Heart right ventricle (tissue), 16 donors: ENCODE measurements at places on chromosomes 3 and 15. TPM values are rescaled to one million over a fixed set of nuclear protein-coding genes. Genes with fewer than 3 reads are reported as not detected.

The CPNE9 gene
- 0.46 TPM for total RNA-seq

The TGM5 gene
- not detected for total RNA-seq

The CIAO2A gene
- 63.0 TPM for total RNA-seq

GRCh38 chr3:127484601-127485388 is 105.7 kb downstream of the TPRA1 start:
- H3K4me3 ChIP-seq, result no peak overlapping the region
- H3K27me3 ChIP-seq, result no peaks in the 10 kb centered on the region
- no peak for DNase-seq
- H3K4me1 ChIP-seq, result no peaks in the 10 kb centered on the region
- no peaks in the 10 kb centered on the region for H3K36me3 ChIP-seq

The TIPARP gene
- total RNA-seq, result 20.3 TPM

The GABRA5 gene
- not detected for total RNA-seq

The CPB1 gene
- total RNA-seq, result not detected

- no peaks in the 10 kb centered on the region for H3K27me3 ChIP-seq
- no peaks in the 10 kb centered on the region for H3K4me1 ChIP-seq
- H3K4me3 ChIP-seq, result no peak overlapping the region
- no peaks in the 10 kb centered on the region for H3K36me3 ChIP-seq
These were observed 1180.6 kb upstream of the GBE1 start for GRCh38 chr3:82942041-82942440.

GRCh38 chr15:91694831-91695210 is 158.7 kb upstream of the SLCO3A1 start:
- peak overlapping the region; percentile 76 for H3K27ac ChIP-seq
- peak; percentile 75 for DNase-seq
- peaks cover 3% of the 10 kb centered on the region for H3K4me1 ChIP-seq
- H3K4me3 ChIP-seq, result no peak overlapping the region

DNA sequence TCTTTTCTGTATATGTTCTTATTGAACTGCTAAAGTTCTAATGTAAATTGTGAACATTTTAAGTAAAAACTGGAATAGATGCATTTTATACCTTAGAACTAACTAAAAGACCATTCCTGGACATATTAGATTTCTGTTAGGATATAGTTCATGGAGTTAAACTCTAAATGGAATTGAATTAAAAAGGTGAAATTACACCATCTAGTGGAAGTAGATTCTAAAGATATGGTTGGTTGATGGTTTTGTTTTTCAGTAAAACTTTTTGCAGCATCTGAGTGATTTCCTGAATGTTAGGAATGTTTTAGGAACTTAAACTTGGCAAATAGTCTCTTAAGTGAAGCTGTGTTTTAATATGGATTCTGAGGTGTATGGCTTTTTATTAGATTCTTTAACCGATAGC is 96.8 kb downstream of the SLMAP start:
- no peaks in the 10 kb centered on the region for H3K4me1 ChIP-seq
- H3K27me3 ChIP-seq, result no peaks in the 10 kb centered on the region
- H3K4me3 ChIP-seq, result no peak overlapping the region
- no peak overlapping the region for H3K27ac ChIP-seq

The GOLGA8R gene
- 3.5 TPM for total RNA-seq

- no peak for DNase-seq
- no peaks in the 10 kb centered on the region for H3K27me3 ChIP-seq
- no peak overlapping the region for H3K27ac ChIP-seq
- no peaks in the 10 kb centered on the region for H3K36me3 ChIP-seq
- H3K4me3 ChIP-seq, result no peak overlapping the region
These were observed 775.6 kb downstream of the ROBO2 start for GRCh38 chr3:77815467-77815866.

DNA sequence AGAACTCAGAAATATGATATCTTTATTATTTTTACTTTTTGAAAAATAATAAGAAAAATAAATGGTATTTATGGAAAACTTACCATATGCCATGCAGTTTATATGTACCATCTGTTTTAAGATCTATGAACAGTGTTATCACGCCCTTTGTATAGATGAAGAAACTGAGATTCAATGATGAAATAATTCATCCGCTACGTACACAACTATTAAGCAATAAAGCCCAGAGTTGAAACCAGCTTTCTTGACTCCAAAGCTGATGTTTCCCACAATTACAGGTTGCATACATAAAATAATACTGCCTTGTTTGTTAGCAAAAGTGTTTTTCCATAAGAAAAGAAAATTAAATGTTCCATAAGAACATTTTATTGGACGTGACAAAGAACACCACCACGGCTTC is 67.2 kb upstream of the BCL6 start:
- H3K4me1 ChIP-seq, result no peaks in the 10 kb centered on the region
- H3K27ac ChIP-seq, result no peak overlapping the region
- no peaks in the 10 kb centered on the region for H3K27me3 ChIP-seq
- no peaks in the 10 kb centered on the region for H3K36me3 ChIP-seq

GRCh38 chr3:104257486-104257885 is 1109.2 kb upstream of the ALCAM start:
- H3K4me3 ChIP-seq, result no peak overlapping the region
- H3K4me1 ChIP-seq, result no peaks in the 10 kb centered on the region
- H3K36me3 ChIP-seq, result no peaks in the 10 kb centered on the region

- H3K4me1 ChIP-seq, result no peaks in the 10 kb centered on the region
- H3K27ac ChIP-seq, result no peak overlapping the region
- no peaks in the 10 kb centered on the region for H3K27me3 ChIP-seq
- H3K4me3 ChIP-seq, result no peak overlapping the region
- peaks cover 58% of the 10 kb centered on the region for H3K36me3 ChIP-seq
- DNase-seq, result no peak
These were observed 56.2 kb downstream of the ROPN1B start for GRCh38 chr3:126025116-126025729.

DNA sequence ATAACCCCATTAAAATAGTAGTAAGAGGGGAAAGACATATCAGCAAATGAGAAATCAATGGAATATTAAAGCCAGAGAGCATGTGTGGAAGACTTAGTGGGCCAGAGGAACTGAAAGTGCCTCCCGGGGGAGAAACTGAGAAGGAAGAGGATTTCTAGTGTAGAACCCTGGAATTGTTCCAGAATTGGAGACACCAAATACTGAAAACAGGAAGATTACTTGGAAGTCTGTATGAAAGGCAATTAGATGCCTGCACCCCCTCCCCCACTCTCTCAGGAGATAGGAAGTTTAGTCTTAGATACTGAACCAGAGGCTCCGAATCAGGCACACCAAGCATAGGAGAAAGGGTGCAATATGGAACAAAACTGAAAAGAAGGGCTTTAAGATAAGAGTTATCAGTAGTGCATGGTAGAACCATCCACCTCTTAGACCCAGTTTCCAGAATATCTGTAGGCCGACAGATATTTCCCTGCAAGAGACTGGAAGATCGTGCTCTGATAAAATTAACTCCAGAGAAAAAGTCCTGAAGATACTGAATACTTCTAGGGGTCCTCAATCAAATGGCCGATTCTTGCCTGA is 32.4 kb downstream of the KLHL18 start:
- peak; percentile 64 for DNase-seq
- peaks cover 31% of the 10 kb centered on the region for H3K4me1 ChIP-seq
- H3K27me3 ChIP-seq, result no peaks in the 10 kb centered on the region
- no peak overlapping the region for H3K4me3 ChIP-seq
- H3K27ac ChIP-seq, result no peak overlapping the region

GRCh38 chr3:135927155-135927554 is 38.4 kb upstream of the PPP2R3A start:
- no peak for DNase-seq
- H3K27ac ChIP-seq, result no peak overlapping the region
- H3K4me1 ChIP-seq, result peaks cover 16% of the 10 kb centered on the region
- H3K36me3 ChIP-seq, result no peaks in the 10 kb centered on the region

DNA sequence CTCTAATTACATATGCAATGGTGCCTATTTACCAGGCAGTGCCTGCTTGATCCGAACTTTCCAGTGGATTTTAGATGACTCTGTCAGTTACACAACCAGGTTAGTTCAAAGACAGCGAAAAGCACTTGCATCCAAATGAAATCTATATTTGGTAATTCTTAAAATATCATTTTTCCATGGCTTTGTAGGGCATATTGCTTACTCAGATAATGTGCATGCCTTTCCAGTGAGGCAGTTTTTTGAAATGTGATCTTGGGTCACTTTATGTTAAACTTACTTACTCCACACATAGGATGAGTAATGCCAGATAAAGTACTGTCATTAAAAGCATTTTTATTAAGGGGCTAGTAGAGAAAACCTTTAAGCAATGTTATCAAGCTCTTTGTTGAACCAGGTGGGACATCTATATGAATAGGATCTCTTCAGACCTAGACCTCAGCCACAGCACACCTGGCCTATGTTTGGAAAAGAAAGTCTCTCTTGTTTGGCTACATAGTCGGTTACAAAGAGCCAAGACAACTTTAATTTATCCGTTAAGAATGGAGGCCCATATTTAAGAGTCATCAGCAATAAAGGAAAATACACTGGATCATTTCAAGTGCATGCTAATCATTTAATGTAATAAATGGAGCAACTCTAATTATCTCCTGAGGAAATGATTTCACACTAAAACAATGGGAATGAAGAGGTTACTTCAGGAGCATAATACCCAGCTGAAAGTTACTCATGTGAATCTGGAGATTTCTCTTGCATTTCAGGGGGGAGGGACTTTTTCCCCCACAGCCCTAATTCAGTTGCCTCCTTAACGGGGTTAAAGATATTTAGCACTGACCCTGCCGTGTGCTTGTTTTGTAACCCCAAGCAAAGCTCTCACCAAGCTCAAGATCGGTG is 56.3 kb upstream of the TMCO5A start:
- no peak overlapping the region for H3K4me3 ChIP-seq
- no peak for DNase-seq
- H3K27ac ChIP-seq, result no peak overlapping the region
- H3K4me1 ChIP-seq, result no peaks in the 10 kb centered on the region

The FBXL22 gene
- total RNA-seq, result 18.1 TPM

GRCh38 chr15:67183443-67184169 is 70.9 kb downstream of the AAGAB start:
- H3K4me1 ChIP-seq, result peaks cover 55% of the 10 kb centered on the region
- no peak overlapping the region for H3K27ac ChIP-seq
- DNase-seq, result no peak
- no peak overlapping the region for H3K4me3 ChIP-seq
- no peaks in the 10 kb centered on the region for H3K27me3 ChIP-seq

DNA sequence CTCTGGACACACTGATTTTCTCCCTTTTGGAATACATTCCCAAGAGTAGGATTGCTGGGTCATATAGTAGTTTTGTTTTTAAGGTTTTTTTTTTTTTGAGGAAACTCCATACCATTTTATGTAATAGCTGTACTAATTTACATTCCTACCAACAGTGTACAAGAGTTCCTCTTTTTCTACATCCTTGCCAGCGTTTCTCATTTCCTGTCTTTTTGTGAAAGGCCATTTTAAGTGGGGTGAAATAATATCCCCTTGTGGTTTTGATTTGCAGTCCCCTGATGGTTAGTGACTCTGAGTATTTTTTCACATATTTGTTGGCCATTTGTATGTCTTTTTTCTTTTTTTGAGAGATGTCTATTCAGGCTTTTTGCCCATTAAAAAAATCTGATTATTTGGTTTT is 1205.5 kb downstream of the ROBO1 start:
- H3K36me3 ChIP-seq, result no peaks in the 10 kb centered on the region
- no peaks in the 10 kb centered on the region for H3K4me1 ChIP-seq
- H3K4me3 ChIP-seq, result no peak overlapping the region
- no peak overlapping the region for H3K27ac ChIP-seq
- H3K27me3 ChIP-seq, result no peaks in the 10 kb centered on the region
